ENCODE measurements at places on chromosomes 2 and 18.
A peak's percentile ranks its signal among the peaks of the same experiment; 100 is the strongest.

- DNase-seq = no peak
These were observed 76.9 kb downstream of the ACTR3 start for GRCh38 chr2:113966832-113967231.

- no peak for DNase-seq
These were observed 10.2 kb downstream of the ACKR3 start for GRCh38 chr2:236579746-236580315.

DNA sequence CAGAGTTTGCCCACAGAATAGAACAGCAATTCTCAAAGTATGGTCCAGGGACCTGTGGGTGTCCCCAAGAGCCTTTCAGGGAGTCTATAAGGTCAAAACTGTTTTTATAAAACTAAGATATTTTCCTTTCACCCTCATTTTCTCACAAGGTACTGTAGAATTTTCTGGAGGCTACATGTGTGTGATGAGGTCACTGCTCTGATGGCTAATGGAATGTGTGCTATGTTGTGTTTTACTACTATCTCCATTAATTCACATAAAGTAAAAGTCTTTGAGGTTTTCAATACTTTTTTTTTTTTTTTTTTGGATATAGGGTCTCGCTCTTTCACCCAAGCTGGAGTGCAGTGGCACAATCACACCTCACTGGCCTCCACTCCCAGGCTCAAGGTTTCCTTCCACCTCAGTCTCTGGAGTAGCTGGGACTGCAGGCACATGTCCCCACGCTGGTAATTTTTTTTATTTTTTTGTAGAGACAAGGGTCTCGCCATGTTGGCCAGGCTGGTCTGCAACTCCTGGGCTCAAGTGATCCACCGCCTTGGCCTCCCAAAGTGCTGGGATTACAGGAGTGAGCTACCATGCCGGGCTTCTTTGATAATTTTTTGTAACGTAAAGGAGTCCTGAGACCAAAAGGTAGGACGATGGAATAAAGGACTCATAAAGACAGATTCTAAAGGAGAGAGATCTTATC, 1.8 kb downstream of the TRABD2A start:
- no peak for DNase-seq

- no peak for DNase-seq
These were observed 41.8 kb upstream of the ATIC start for GRCh38 chr2:215270118-215270451.

DNA sequence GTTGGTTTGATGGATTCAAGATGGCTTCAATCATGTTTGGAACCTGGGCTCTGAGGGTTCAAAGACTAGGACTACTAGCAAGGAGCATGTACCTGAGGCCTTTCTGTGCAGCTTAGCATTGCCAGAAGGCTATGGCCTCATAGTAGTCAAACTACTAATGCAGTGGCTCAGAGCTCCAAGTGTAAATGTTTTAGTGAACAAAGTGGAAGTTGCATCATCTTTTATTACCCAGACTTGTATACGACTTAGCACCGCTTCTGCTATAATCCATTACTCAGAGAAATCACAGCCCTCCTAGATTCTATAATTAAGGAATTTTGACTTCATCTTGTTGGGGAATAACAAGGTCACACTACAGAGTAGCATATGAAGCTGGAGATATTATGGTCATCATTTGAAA, 210.5 kb downstream of the ERBB4 start:
- DNase-seq = no peak

DNA sequence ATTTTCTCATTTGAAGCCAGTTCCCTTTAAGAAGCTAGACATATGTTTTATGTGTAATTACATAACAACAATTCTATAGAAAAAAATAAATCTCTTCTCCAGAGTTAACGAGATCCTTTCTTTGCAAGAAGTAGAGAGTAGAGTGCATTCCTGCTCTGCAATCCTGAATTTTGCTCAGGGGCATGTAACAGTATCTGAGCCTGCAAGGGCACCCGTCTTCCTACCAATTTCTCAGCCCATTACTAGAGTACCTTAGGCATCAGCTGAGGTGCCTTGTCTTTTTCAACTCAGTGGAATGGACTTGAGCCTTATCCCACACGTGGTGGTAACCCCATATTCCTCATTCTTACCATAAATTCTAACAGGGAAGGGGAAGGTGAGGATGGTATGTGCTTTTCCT, 205.9 kb downstream of the IKZF2 start:
- DNase-seq = no peak

DNA sequence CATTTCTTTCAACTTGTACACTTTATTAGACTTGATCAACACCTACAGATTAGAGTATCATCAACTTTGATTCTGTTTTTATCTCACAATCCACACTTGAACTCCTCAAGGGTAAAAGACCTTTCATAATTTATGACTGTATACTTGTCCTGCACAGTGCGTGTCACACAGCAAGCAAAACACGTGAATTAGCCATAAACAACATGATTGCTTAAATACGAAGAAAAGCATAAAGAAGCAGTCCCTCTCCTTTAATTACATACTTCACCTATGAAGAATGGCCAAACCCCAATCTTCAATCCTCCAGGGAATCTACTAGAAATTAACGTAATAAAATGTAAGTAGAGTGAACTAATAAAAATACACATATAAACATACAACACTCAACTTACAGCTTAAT, 13.6 kb downstream of the TMX3 start:
- no peak for DNase-seq

- no peak for DNase-seq
These were observed 184.6 kb upstream of the ZNF804A start for GRCh38 chr2:184413671-184414229.

DNA sequence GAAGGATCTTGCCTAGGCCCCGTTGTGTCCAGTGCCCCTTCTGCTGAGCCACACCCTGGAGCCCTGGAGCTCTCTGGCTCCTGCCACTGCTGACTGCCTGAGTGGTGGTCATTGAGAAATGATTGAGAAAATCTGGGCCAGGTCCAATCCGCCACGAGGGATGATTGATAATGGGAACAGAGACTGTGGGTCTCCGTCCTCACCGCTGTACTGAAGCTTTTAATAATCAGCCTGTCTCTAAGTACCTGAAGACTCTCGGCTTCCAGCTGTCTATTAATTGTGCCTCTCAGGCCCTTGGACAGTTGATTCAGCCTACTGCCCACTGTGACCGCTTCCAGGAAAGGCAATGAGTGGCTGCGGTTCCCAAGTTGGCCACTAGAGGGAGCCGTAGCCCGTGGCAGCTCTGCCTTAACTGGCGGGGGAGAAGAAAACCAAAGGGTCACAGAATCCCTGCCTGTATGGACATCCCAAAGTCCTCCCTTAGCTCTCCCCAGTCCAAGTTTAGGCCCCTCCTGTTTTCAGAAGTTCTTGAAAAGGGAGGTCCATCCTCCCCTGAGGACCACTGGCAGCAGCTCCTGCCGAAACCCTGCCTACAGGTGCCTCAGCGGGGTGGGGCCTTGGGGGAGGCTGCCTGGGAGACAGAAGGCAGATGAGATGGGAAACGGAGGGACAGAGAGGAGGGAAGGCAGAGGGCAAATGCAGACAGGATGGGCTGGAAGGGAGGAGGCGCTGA, 213.6 kb downstream of the TNS1 start:
- peak; percentile 73 for DNase-seq

All from right kidney (tissue), 9 donors.